CD4-positive, alpha-beta memory T cell (primary cell): ENCODE measurements at places on chromosomes 5 and 9.

GRCh38 chr9:108310202-108310601 is 545.6 kb downstream of the ACTL7B start:
- DNase-seq = no peak

GRCh38 chr5:32720300-32720699 is 9.2 kb downstream of the NPR3 start:
- no peak for DNase-seq

GRCh38 chr5:99054972-99055371 is 126.2 kb upstream of the CHD1 start:
- no peak for DNase-seq

DNA sequence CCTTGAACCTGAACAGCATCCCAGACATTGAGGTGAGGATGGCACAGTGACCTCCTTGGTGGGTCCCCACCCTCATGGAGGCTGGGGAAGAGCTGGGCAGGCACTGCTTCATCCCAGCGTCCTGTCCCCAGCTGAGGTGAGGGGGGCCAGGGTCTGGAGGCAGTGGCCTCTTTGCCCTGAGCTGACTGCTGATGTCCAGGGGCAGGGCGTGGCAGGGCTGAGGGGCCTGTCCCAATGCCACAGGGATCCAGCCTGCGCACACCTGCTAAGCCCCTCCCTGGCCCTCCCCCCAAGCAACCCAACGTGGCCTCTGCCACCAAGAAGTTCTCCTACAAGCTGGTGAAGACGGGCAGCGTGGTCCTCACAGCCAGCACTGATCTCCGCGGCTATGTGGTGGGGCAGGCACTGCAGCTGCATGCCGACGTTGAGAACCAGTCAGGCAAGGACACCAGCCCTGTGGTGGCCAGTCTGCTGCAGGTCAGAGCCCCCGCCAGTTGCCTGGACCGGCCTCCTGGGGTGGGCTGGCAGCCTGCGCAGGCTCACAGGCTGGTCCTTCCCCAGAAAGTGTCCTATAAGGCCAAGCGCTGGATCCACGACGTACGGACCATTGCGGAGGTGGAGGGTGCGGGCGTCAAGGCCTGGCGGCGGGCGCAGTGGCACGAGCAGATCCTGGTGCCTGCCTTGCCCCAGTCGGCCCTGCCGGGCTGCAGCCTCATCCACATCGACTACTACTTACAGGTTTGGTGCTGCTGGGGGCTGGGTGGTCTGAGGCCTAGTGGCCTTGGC is 4.9 kb upstream of the EHMT1 start:
- DNase-seq = no peak

- no peak for DNase-seq
Observed at GRCh38 chr9:120289990-120290975, 289.7 kb downstream of the CDK5RAP2 start.

DNA sequence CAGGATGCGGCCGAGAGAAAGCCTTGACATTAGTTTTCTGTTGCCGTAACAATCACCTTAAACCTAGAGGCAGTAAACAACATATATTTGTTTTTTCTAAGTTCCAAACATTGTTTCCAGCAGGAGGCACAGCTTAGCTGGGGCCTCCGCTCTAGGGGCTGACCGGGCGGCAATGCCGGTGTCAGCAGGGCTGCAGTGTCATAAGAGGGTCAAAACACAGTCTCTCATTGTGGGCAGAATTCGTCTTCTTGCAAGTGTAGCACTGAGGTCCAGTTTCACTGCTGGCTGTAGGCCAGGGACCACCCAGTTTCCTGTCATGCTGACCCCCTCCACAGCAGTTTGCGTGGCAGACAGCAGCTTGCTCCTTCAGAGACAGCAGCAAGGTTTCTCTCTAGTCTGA is 186.2 kb downstream of the PJA2 start:
- no peak for DNase-seq
